NCI-H2081 (cell line): ENCODE measurements at places on chromosomes 1 and 21.
A peak's percentile ranks its signal among the peaks of the same experiment; 100 is the strongest.

- DNase-seq: no peak
Observed at GRCh38 chr1:165856606-165857005, 29.2 kb downstream of the UCK2 start.

DNA sequence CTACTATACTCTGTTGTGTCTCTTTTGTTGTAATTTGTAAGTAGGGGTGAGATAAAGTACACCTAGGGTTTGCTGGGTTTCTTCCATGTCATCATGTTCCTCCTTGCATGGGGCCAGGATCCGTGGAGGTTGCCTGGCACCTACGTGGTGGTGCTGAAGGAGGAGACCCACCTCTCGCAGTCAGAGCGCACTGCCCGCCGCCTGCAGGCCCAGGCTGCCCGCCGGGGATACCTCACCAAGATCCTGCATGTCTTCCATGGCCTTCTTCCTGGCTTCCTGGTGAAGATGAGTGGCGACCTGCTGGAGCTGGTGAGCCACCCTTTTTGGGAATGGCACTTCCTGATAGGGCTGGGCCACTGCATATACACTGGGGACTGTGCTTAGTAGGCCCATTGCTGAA lies 4.4 kb downstream of the PCSK9 start:
- DNase-seq: no peak

DNA sequence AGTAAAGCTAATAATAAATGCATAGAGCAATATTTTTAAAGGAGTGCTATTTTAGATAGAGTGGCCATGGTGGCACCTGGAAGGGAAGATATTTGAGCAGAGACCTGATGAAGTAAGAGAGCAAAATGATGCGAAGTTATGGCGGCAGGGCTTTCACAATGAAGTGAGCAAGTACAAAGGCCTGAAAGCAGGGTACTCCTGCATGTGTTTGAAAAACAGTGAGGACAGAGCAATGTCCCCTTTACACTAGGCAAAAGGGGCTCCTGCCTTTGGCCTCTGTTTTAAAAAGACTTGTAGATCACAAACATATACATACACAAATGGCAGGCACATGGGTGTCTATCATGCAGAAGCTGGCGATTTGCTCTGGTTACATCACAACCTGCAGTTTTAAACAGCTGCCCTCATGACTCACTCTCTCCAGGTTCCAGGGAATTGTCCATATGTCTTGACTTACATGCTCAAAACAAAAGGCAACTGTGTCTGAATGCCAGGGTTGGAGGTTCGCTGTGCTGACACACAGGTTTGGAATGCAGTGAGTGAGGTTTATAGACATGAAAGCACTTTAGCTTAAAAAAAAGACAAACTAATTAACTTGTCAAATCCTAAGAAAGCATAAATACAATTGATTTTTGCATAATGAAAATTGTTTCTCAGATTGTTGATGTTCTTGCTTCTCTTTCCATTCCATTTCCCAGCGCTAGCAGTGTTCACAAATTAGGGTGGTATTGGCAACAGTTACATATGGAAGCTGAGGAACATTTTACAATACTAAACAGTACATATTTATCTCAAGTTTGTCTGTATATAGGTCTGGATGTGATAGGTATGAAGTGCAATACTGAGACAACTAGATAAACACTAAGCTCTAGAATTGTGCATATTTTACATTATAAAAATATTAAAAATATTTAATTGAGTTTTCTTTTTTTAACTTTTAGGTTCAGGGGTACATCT lies 313.9 kb downstream of the BARHL2 start:
- DNase-seq: no peak

GRCh38 chr1:1304331-1305299 lies 3.1 kb downstream of the ACAP3 start:
- peak; percentile 74 for DNase-seq

DNA sequence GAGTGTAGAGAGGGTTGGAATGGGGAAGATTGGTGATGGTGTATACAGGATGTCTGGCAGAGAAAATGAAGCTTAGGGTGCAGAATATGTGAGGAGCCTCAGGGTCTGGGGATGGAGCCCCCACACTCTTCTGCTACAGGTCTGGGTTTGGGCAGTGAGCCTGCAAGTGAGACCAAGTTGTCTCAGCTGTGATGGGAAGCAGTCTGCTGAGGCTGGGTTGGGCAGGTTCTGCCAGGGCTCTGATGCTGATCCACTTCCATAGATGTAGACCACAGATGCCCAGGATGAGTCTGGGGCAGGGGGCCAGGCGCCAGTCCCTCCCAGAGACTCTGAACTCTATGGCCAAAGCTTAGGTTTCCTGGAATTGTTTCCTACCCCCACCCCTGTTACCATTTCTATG lies 516.9 kb downstream of the PTPRU start:
- DNase-seq: no peak
